ENCODE measurements at places on chromosomes 2 and 18.

DNA sequence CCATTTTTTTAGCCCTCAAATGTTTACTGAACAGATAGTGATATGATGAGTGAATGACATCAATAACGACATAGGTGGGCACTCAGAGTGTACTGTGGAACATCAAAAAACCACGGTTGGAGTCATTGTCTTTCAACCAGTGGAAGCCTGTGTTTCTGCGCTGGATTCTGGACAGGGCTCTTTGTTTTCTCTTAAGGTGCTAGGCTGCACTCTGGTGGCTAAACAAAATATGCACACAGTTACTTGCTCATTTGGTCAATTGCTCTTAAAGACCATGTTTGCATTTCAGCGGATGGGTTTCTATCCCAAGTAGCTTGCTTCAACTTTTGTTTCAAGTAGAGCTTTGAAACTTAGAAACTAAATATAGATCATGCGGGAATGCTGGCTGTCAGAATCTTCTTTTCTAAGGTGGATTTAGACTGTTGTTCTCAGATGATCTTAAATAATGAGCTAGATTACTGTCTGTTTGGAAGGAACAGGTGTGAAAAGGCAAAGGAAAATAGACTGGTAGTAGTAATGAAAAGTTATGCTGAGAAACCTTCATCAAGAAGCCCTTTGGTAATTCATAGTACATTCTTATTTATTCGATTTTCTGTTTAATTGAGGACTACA lies 48.5 kb upstream of the LYPD6B start:
- DNase-seq, result peak; percentile 53

DNA sequence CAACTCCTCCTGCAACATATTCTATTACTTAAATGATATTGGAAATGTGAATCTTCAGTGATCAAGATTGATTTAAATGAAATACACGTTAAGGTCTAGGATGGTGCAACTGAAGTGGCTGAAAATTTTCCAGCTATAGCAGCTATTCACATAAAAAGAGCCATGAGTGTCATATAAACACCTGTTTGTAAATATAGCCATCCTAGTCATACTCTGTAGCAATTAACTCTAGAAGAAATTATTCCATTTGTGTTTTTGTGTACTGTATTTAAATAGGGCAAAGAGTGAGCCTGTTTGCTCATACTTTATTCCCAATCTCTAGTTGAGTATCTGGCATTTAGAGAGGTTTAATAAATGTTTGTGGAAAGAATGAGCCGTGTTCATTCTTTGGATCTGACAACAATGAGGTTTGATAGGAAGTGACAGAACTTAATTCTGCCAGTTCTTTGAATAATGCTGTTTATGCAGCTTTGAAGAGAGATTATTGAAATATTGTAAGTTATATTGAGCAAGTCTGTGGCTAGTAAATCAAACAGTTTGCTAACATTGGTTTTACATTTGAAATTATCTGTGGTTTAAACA lies 49.7 kb downstream of the BABAM2 start:
- no peak for DNase-seq

DNA sequence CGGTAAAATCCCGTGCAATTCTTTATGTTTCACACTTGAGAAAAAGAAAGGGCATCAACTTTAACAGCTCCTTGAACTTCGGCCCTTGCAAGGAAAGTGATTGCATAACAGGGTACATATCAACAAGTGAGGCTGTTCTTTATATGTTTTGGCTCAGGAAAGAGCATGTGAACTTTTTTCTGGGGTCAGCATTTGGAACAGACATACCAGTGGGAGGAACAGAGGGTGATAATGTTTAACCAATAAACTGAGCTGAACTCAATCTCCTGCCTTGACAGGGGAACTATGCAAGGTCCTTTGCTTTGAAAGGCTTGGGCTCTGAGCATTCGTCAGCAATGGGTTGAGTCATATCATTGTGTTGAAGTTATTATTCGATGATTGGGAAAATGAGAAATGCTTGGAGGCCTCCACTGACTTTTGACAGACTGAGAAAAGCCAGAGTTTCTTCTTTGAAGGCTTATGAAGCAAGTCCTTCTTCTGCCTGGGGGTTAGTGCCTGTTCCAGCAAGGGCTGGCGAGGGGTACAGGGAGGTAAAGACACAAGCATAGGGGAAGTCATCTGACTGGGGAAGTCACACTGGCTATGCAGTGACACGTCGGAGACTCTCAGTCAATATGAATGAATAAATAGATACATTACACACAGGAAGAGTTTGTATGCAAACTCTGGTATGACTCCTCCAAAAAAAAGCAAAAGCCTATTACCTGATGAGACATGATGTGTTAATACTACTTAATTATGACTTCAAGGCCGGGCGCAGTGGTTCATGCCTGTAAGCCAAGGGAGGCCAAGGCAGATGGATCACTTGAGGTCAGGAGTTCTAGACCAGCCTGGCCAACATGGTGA lies 57.2 kb downstream of the CYB5A start:
- no peak for DNase-seq

- DNase-seq, result no peak
These were observed 7.6 kb downstream of the CNDP1 start for GRCh38 chr18:74541703-74542555.

DNA sequence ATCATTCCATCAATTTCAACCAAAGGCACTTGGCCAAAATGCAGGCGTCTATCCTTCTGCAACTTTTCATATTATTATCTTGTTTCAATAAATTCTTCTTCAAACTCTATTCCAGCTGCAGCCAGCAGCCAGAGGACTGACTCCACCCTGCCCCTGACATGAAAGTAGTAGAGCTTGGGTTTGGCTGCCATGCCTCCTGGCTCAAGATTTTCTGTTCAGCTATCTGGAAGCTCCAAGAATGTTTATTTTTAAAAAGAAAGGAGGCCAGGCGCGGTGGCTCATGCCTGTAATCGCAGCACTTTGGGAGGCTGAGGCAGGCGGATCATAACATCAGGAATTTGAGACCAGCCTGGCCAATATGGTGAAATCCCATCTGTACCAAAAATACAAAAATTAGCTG lies 4.9 kb downstream of the DNAH7 start:
- no peak for DNase-seq

- DNase-seq, result no peak
These were observed 19.4 kb downstream of the SP100 start for GRCh38 chr2:230435431-230435830.

GRCh38 chr2:177666408-177666807 lies 273.8 kb downstream of the AGPS start:
- DNase-seq, result no peak
